ENCODE measurements at places on chromosomes 12 and 14. TPM values are rescaled to one million over a fixed set of nuclear protein-coding genes. Genes with fewer than 3 reads are reported as not detected.

GRCh38 chr12:55955344-55955743 is 10.5 kb downstream of the PMEL start:
- DNase-seq: no peak

GRCh38 chr12:29694002-29694401 is 89.7 kb downstream of the TMTC1 start:
- DNase-seq: no peak

GRCh38 chr14:95491936-95492608 is 24.4 kb downstream of the SYNE3 start:
- DNase-seq: no peak

DNA sequence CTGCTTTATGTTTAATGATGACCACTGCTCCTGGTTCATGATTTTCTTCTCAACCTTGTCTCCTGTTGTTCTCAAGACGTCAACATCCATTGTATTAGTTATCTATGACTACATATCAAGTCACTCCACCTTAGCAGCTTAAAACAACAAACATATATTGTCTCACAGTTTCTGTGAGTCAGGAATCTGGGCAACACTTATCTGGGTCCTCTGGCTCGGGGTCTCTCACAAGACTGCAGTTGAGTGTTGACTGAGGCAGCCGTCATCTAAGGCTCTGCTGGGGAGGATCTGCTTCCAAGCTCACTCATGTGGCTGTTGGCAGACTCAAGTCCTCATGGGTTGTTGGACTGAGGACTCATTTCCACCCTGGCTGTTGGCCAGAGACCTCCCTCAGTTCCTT is 27.3 kb upstream of the FRS2 start:
- no peak for DNase-seq

- DNase-seq: no peak
Measured at GRCh38 chr12:125015680-125016310, 22.4 kb downstream of the BRI3BP start.

DNA sequence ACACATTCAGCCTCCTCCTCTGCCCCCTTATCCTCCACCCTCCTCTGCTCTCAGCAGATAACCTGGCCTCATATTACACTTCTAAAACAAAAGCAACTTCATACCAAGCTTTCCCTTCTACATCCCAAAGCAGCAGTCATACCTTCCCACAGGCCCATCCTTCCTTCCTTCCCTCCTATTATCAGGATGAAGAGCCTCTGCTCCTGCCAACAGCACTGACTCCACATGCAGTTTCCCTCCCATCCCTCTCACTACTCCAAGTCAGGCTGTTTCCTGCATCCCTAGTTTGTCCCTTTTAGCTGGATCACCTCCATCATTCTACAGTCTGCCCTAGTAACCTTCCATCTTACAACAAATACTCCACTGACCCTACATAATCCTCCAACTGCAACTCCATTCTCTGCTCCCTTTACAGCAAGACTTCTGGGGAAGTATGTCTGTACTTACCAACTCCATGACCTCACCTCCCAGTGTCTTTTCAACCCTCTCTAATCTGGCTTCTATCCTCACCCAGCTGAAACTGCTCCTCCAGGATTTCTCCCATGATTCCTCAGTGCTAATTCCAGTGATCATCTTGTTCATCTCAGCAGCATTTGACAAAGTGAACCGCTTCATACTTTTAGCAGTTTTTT is 4.9 kb upstream of the YEATS4 start:
- DNase-seq: no peak

GRCh38 chr12:66573605-66574004 is 105.3 kb downstream of the GRIP1 start:
- no peak for DNase-seq

- no peak for DNase-seq
Measured at GRCh38 chr14:103121846-103122584, 1.2 kb upstream of the TNFAIP2 start.

DNA sequence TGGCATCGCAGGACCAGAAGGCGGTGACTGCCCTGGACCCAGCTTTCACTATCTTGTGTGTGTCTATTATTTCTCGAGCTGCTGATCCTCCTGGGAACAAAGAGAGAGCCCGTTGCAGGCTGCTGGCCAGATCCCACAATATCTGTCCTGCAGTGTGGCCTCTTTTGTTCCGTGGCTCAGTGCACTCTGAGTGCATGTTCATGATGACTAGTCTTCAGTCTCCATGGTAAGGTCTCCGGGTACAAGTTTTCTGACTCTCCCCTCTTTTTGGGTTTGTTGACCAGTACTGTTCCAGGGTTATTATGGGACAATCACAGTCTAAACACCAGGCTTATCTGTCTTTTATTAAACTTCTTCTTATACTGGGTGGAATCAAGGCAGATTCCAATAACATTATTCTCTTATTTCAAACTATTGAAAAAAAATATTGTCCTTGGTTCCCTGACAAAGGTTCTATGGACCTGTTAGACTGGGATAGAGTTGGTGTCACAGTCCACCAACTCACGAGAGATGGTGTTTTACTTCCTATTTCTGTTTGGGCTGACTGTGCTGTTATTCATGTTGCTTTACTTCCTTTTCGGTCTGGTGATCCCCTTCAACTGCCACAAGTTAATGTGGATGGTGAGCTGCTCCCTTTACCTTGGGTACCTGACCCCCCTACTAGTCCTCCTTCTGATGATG is 192.9 kb upstream of the ALG10B start:
- no peak for DNase-seq

DNA sequence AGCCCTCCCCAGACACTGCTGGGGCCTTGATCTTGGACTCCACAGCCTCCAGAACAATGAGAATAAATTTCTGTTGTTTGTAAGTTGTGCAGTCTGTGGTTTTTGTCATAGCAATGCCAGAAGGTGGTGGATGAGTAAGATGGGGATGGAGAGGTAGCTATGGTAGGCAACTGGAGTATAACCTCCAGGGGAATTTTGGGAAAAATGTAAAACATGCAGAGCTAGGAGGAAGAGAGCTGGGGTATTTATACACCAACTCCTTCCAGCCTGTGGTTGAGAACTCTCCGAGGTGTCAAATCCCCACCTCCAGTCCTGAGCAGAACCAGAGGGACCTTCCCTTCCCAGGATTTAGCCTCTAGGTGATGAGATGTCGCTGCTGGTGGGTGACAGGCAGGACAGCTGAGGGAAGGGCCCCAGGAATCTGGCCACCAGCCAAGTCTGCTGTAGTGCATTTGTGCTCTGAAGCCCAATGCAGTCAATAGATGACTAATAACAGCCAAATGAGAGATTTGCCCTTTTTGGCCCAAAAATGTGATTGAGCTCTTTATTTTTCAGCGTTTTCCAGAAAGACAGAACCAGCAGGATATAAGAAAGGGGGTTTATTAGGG is 19.1 kb upstream of the CEP170B start:
- no peak for DNase-seq

GRCh38 chr12:52788876-52789636 is 6.9 kb downstream of the KRT3 start:
- no peak for DNase-seq

DNA sequence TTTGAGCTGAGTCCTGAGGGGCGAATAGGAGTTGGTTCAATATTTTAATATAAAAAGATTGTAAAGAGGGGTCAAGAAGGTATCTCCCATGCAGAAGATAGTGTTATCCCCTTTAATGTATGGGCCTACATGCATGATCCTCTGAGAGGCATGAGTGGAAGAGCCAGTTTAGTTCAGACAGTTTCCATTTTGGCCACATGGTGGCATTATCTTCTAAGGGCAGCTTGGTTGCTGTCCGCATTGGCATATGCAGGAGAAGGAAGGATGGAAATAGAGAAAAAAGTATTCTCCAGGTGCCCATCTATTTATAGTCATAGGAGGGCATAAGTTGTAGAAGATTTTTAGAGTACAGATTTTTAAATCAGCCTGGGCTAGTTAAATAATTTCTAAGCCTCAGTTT is 5.4 kb downstream of the SAMD4A start:
- peak; percentile 47 for DNase-seq

DNA sequence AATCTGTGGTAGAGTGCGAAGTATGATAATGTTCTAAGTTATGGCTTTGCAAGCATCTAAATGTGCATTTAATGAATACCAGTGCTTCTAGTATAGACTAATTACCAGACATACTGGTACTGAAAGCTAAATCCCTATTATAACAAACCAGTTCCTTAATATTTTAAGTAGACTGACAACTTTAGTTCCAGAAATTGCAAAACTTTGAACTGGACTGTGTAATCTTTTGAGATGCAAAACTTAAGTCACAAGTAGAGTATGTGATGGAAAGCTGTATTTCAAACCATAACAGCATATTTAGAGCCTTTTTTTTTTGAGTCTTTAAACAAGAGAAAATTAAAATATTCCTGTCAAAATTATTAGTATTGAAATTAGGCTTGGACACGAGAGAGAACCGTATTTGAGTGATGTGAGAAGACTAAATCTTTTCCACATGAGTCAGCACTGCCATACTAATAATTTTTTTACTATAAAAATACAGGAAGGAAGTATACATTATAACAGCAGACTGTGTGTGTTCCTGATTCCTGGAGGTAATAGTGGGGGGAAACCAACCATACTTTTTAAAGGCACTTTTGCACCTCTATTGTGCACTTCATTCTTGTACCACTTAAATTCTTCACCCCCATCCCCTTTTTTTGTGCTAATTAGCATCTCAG is 45.5 kb downstream of the PPM1A start:
- no peak for DNase-seq

- DNase-seq: no peak
Measured at GRCh38 chr14:81172353-81172752, 48.4 kb downstream of the GTF2A1 start.

GRCh38 chr14:57988445-57988844 is 122.6 kb upstream of the SLC35F4 start:
- no peak for DNase-seq

GRCh38 chr12:107478881-107479280 is 206.7 kb upstream of the PWP1 start:
- no peak for DNase-seq

Gene FAM216A
- 16.9 TPM for total RNA-seq

Gene SERPINA3
- 3.5 TPM for total RNA-seq

Gene IL22
- not detected for total RNA-seq

Gene KRT83
- not detected for total RNA-seq

Gene PRPH
- 1.7 TPM for total RNA-seq

Gene TCL1A
- total RNA-seq: 1.1 TPM

Gene C12orf75
- 27.4 TPM for total RNA-seq

Gene CD163
- total RNA-seq: 0.77 TPM

All from WTC11 (cell line).